Cardiac septum (tissue), 1 donor: ENCODE measurements at places on chromosomes 12 and 14. TPM values are rescaled to one million over a fixed set of nuclear protein-coding genes. Genes with fewer than 3 reads are reported as not detected.

GRCh38 chr12:28172434-28173030 lies 17.7 kb upstream of the CCDC91 start:
- no peak for DNase-seq

- DNase-seq: no peak
Observed at GRCh38 chr12:73547421-73547820, 990.2 kb upstream of the ATXN7L3B start.

DNA sequence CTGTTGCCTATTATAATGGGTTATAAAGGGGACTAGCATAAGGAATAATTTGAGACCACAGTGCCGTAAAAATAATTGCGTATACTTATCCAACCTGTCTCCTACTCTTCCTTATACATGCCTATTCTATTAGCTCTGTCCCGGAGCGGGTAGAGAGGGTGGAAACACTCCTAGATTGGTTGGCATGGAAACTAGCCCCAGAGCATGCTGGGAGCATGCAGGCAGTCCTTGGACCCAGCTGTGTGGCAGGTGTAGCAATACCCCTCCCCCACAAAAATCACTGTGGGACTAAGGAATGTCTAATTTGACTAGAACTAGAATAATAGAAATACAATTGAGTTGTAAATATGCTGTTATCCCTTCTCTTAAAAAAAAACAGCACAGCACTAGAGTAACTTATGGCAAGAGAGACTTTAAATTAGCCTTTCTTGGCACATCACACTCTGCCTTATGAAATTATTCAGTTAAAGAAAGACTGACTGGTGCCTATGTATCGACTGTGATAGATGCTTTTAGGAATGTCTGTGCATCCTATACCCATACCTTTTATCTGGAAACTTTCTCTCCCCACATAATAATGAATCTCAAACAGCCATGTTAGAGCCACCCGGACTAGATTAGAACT lies 244.0 kb upstream of the DAAM1 start:
- no peak for DNase-seq

- DNase-seq: no peak
Observed at GRCh38 chr12:121278169-121279070, 18.1 kb downstream of the CAMKK2 start.

GRCh38 chr14:34228650-34228976 lies 233.4 kb downstream of the SPTSSA start:
- DNase-seq: no peak

GRCh38 chr12:130424858-130425697 lies 87.4 kb downstream of the PIWIL1 start:
- DNase-seq: peak; percentile 59

- DNase-seq: no peak
Observed at GRCh38 chr14:23610090-23610814, 25.9 kb upstream of the DHRS2 start.

ABCC9 gene
- total RNA-seq: 66.2 TPM

ERBB3 gene
- 1.5 TPM for total RNA-seq

BMP4 gene
- total RNA-seq: 6.9 TPM

PRR4 gene
- total RNA-seq: 2.6 TPM
